ENCODE measurements at places on chromosomes 6 and 20.

- no peak for DNase-seq
These were observed 7.2 kb downstream of the ADGRF1 start for GRCh38 chr6:47034926-47035325.

DNA sequence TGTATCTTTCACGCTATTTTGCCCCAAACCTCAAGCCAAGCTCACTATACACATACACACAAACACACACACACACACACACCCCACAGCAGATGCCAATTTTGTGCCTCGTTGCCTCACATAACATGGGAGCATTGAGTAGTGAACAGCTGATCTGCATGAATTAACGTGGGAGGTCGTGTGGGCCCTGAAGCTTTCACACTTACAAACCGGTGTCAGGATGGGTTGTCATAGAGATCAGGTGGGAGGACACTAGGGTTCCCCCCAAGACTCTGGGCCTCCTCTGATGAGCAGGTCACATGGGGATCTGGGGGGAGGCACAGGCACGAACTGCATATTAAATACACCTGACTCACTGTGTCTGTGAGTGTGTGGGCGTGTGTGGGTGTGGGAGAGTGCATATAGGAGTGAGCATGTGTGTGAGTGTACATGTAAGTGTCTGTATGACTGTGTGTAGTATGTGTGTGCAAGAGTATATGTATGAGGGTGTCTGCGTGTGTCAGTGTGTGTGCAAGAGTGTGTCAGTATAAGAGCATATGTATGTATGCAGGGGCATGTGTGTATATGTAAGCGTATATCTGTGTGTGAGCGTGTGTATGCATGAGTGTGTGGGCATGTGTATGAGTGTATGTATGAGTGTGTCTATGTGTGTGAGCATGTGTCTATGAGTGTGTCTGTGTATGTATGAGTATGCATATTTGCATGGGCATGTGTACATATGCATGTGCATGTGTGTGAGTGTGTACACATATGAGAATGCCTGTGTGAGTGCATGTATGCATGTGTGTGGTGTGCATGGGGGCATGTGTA lies 370.4 kb downstream of the PREX1 start:
- no peak for DNase-seq

GRCh38 chr6:105800871-105801270 lies 285.3 kb upstream of the PRDM1 start:
- DNase-seq = no peak

DNA sequence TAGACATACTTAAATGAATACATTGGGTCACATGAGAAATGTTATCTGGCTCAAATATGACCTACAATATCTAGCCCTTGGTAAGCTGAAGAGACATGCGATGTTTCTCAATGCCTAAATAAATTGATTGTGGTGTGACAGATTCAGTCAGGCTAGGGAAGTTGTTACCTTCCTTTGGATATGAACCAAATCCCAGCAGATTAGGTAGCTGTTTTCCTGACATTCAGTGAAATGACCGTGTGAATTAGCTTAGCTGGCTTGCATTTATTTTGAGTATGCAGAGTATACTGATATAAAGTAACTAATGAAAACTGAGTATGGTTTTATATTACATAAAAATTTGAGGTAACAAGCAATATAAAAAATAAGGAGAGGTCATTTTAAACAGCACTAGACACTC lies 288.2 kb downstream of the GJA1 start:
- no peak for DNase-seq

DNA sequence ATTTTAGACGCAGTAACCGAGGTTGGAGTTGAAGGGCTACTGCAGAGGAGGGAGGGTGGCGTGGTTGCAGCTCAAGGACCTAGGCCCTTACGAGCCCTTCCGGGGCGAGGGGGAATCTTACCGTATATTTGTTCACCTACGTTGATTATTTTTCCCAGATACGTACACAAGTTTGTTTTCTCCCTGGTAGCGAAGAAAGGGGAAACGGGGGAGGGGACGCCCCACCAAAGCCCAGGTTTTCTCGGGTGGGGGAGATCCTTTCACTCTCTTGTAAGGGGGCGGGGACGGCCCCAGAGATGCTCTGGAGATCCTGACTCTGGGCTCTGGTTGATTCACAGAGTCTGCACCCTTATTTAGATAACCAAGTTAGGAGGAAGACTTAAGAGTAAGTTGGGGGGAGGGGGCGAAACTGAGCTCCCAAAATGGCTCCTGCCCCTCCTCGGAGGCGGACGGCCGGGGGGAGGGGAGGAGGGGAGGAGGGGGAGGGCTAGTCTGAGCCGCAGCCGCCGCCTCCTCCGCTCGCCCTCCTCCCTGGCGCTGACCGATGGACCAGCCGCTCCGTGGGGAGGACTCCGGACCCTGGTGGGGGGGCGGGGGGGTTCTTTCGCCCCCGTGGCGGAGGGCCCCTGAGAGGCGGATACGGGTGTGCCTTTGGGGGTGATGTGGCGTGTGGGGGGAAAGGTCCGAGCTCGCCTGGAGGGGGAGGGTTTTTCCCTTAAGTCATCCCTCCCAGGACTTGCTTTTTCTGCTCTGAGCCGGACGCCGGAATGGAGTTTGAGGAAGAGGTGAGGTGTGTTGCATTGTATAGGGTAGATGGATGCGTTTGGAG lies 2.2 kb downstream of the BRD2 start:
- peak; percentile 41 for DNase-seq

- no peak for DNase-seq
These were observed 20.9 kb downstream of the MAP1LC3A start for GRCh38 chr20:34579191-34579978.

DNA sequence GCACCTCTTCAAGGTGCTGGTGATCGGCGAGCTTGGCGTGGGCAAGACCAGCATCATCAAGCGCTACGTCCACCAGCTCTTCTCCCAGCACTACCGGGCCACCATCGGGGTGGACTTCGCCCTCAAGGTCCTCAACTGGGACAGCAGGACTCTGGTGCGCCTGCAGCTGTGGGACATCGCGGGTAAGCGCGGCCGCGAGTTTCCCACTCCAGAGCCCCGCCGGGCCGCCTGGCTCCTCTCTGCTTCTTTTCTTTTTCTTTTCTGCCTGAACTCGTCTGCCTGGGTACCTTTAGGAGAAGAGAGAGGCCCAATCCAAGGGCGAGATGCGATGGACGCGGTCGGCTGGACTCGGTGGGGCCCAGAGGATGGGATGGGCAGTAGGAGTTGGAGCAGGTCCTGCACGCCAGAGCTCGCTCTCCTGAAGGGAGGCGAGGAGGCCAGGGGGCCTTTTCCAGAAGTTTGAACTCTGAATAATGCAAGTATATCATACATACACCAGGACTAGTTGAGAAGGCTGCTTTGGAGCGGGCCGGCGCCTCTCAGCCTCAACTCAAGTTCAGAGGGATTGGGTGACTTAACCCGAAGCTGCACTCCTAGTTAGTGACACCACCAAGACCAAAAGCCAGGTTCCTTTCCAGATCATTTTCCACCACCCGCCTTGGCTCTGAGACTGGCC lies 445 bp downstream of the RAB32 start:
- DNase-seq = no peak

DNA sequence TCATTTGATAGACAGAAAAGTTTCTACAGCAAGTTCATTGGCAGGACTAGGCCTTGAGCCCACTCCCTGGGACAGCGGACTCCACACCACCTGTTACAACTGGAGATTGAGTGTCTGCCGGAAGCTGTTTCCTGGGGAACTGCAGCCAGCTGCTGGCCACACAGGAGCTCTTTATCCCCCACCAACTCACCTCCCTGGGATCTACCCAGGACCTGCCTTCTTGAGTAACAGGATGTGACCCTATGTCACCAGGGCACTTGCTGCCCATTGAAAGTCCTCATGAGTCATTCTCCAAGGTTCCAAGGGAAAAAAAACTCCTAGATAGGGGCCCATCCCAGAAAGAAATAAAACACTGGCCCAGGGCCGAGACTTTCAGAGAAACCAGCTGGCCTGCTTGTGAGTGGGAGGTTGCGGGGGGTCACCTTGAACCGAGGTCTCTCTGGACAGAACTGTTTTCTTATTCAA lies 37.4 kb upstream of the SLC9A8 start:
- DNase-seq = peak; percentile 26

GRCh38 chr6:139981066-139981624 lies 606.7 kb upstream of the CITED2 start:
- DNase-seq = no peak

DNA sequence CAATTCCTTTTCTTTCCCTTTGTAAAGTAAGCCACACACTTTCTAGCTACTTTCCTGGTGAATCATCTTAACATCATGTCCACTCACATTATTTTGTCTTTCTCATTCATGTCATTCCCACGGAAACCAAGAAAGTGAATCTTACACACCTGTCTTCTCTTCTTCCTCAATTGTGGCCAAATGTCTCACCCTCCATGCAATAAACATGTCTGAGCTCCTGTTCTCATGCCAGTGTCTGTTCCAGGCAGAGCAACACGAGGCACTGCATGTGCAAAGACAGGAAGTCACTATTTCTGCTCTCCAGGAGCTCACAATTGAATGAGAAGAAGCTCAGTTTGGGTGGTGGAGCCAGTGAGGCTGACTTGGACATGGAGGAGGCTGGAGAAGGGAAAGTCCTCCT lies 29.0 kb upstream of the TMEM244 start:
- DNase-seq = no peak

- no peak for DNase-seq
These were observed 212.5 kb upstream of the GRIK2 start for GRCh38 chr6:101181006-101181405.

DNA sequence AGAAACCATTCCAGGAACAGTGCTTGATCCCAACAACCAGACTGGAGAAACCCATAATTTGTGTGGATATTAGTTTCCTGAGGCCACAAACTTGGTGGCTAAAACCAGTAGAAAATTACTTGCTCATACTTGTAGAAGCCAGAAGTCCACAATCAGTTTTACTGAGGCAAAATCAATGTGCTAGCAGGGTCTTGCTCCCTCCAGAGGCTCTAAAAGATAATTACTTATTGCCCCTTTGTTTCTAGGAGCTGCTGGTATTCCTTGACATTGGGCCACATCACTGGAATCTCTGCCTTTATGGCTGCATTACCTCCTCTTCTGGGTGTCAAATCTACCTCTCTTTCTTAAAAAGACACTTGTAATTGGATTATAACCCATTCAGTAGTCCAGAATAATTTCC lies 142.2 kb upstream of the SAMD5 start:
- DNase-seq = no peak

- DNase-seq = no peak
These were observed 740 bp downstream of the TRIM15 start for GRCh38 chr6:30163918-30164654.

GRCh38 chr6:30491991-30492952 lies 3.0 kb downstream of the HLA-E start:
- no peak for DNase-seq

GRCh38 chr6:169935348-169935718 lies 183.9 kb downstream of the ERMARD start:
- no peak for DNase-seq

GRCh38 chr6:111844921-111845320 lies 28.3 kb downstream of the FYN start:
- no peak for DNase-seq
